NCI-H1417 (cell line): ENCODE measurements at places on chromosomes 12 and 14.

GRCh38 chr12:1583421-1584078 lies 10.8 kb downstream of the FBXL14 start:
- peak; percentile 95 for DNase-seq

DNA sequence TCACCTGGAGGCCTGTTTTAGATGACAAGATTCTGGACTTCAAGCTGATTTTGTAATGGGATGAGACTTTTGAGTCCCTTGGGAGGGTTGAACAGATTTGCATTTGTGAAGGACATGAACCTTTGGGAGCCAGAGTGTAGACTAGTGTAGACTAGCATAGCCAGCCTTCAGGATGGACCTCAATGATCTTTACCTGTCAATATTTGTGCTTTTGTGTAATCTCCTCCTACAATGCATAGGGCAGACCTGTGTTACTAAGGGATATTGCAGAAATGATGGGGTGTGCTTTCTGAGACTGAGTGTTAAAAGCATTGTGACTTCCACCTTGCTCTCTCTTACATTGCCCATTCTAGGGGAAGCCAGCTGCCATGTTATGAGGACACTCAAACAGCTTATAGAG lies 9.9 kb upstream of the LRP10 start:
- DNase-seq, result no peak

GRCh38 chr12:59031313-59031712 lies 111.0 kb upstream of the LRIG3 start:
- DNase-seq, result no peak

DNA sequence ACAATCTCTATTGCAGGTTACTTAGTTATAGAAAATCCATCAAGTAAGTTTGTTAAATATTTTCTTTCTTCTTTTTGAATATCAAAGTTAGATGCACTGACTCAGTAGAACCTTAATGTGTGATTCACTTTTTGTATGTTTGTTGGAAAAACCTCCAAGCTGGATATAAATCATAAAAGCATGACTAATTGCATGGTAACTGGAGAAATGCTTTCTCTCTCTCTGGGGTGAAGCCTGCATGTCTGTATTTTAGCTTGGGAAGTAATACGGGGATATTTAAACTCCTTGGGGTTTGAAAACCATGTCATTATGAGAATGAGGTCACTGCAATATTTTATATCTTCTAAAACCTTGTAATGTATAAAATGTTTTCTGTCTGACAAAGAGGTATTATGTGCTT lies 58.6 kb upstream of the MYF6 start:
- no peak for DNase-seq

- no peak for DNase-seq
Observed at GRCh38 chr12:47080725-47081502, 1.2 kb upstream of the AMIGO2 start.

DNA sequence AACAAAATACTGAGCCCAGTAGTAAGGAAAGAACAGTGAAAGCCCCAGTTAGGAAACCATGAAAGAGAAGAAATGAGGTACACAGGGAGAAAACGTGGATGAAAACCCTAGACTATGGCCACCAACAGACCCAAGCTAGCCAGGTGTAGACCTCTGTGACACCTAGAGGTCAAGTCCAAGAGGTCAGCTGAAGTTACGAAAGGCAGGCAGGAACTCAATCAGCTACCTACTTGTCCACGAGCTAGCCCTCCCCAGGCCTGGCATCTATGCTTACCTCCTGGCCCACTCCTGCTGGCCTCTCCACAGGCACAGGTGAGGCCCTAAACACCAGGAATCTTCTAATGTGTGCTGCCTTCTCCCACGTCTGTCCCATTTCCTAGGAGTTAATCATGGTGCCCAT lies 48.7 kb downstream of the DPF3 start:
- DNase-seq, result no peak

GRCh38 chr12:52380271-52380694 lies 5.2 kb downstream of the KRT84 start:
- peak; percentile 32 for DNase-seq

DNA sequence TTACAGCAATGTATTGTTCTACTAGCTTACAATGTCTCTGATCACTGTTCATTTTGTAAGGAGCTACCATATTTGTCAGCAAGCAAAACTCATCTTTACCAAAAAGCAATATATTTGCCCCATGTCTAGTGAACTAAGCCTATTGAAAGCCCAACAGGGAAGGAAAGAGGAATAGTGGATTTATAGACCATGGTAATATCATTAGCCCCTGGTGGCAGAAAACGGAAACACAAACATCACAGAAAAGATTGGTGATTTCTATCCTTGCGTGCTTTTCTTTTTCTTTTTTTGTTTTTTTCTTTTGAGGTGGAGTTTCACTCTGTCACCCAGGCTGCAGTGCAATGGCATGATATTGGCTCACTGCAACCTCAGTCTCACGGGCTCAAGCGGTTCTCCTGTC lies 1562.4 kb upstream of the TMEM132C start:
- DNase-seq, result no peak

- no peak for DNase-seq
Observed at GRCh38 chr12:269191-269590, 6.6 kb upstream of the SLC6A13 start.

GRCh38 chr12:53070877-53071492 lies 8.2 kb downstream of the SPRYD3 start:
- no peak for DNase-seq

GRCh38 chr12:68932128-68932960 lies 627 bp downstream of the CPM start:
- no peak for DNase-seq

- DNase-seq, result no peak
Observed at GRCh38 chr12:116068853-116069252, 208.6 kb downstream of the MED13L start.

DNA sequence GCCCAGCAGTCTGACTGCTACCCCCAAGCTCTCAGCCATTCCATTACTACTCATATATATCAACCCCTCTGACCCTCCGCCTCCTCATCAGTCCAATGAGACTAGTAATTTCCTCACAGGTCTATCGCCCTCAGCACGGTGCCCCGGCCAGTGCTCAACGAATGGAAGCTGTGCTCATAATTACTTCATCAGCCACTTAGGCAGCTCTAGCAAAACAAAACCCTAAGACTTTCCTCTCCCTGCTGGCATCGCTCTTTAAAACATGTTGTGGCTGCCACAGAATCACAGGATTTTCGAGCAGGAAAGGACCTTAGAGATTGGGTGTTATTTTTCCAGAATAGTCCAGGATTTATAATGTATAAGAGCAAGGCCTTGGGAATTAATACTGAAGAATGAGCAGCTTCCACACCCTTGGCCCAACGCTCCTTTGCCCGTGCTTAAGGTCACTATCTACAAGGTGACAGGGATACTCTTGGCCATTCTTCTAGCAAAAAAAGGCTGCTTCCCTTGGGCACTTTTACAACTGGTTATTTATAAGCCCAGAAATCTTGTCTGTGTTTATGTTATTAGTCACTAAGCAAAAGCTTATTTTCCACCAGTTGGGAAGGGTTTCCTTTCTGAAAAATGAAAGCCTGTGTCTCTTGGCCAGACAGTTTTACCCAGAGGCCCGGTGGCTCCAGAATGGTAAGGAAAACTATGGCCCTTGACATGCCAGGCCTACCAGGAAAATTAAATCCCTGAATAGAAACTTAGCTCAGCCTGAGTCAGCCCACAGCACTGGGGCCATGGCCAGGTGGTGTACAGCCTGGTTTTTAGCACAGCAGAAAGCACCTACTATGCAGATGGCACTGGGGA lies 47.9 kb downstream of the NUAK1 start:
- DNase-seq, result no peak

- no peak for DNase-seq
Observed at GRCh38 chr14:37279818-37280217, 82.1 kb downstream of the MIPOL1 start.

DNA sequence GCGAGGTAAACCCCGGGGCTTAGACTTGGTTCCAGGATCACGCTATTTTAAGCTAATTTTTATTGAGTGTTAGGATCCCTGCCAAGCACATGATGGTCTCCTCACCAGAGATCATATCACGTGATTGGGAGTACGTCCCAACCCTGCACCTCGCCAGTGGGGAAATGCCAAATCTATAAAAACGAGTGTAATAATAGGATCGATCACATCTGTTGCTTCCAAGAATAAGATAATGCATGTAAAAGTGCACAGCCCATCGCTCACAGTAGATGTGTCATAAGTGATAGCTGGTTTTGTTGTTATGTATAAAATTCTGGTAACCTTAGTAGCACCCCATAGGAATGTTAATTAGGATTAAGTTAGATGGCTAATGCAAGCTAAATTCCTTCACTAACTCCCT lies 581.0 kb upstream of the TMEM132C start:
- no peak for DNase-seq

GRCh38 chr14:30822080-30822571 lies 52.2 kb upstream of the COCH start:
- DNase-seq, result no peak
